Activated T-helper 1 cell treated with anti-CD3 and anti-CD28 coated beads, Interleukin-2, amount 50 U/mL, for 16 hours (primary cell): ENCODE measurements at places on chromosomes 5 and 9.
A peak's percentile ranks its signal among the peaks of the same experiment; 100 is the strongest.

- DNase-seq = peak; percentile 16
Measured at GRCh38 chr9:14993061-14993800, 83.0 kb upstream of the FREM1 start.

DNA sequence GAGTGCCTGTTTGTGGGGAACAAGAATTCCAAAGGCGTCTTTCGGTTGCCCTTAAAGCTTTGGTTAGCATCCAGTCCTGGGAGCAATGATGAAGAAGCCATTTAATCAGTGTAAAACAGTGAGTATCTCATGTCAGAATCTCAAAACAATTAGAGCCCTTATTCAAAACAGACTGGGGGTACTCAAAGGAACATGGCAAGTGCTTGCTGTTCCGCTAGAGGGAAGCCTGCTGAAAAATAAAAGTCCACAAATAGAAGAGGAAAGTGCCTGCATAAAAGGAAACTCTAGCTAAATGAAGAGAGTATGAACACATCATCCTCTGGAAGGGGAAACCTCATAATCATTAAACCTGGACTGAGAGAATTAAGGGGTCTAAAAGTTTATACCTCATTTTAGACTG is 26.4 kb downstream of the FBXL7 start:
- DNase-seq = no peak

- no peak for DNase-seq
Measured at GRCh38 chr5:170265522-170265921, 32.1 kb downstream of the LCP2 start.

GRCh38 chr9:7298123-7298522 is 501.5 kb downstream of the DMAC1 start:
- DNase-seq = no peak

- no peak for DNase-seq
Measured at GRCh38 chr5:140828362-140828737, 590 bp downstream of the PCDHA6 start.

DNA sequence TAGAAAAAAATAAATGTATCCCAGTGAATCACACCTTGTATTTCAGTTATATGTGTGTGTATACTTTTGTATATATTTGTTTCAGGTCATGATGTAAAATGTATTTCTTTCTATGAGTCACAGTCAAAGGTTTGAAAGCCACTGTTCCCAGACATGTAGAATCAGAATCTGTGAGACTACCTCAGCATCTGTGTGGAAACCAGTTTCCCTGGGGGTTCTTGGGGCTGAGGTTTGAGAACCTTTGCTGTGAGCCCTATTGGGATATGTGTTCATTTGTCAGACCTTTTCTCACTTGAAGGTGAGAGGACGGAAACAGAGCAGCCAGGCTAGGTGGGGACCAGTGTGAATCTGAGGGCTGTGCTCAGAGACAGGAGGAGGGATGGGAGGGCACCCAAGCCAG is 78.7 kb upstream of the SAP30L start:
- no peak for DNase-seq
